ENCODE measurements at places on chromosomes 6 and 20. TPM values are rescaled to one million over a fixed set of nuclear protein-coding genes. Genes with fewer than 3 reads are reported as not detected.
A peak's percentile ranks its signal among the peaks of the same experiment; 100 is the strongest.

DNA sequence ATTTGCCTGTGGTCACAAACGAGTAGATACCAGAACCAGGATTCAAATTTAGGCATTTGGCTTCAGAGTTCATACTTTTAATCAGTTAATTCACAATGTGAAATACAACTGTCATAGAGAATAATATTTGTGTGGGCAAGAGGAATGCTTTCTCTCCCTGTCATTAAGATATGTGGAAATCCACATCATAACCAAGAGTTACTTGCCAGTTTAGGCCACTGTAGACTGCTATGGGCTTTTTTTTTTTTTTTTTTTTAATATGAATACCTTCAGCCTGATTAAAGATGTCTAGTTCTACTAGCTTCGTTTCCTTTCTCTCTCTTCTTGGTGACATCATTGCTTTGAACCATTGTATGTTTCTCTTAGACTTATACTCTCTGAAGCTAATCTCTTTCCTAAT lies 244.9 kb downstream of the ZFAND3 start:
- DNase-seq: no peak

Gene GABRR1
- not detected for total RNA-seq

Gene DDO
- 0.89 TPM for total RNA-seq

Gene VPS16
- total RNA-seq: 24.1 TPM

Gene ADGRB3
- 2.3 TPM for total RNA-seq

GRCh38 chr20:2088891-2089290 lies 12.7 kb upstream of the STK35 start:
- DNase-seq: no peak

DNA sequence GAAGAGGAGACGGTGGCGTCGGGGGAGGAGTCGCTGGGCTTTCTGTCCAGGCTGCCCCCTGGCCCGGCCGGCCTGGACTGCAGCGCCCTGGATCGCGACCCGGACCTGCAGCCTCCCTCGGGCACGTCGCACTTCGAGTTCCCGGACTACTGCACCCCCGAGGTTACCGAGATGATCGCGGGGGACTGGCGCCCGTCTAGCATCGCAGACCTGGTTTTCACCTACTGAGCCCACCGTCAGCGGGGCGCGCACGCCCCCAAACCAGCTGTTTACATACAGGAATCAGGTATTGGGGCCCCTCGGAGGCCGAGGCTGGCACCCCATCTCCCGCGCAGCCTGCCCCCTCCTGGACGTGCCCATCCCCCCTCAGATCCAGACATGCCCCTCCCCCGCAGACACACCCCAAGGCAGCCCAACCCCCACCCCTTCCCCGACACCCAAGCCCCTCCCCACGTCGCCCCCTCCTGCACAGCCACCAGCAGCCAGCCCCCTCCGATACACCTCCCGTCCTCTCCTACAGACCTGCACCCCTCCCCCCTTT lies 1.4 kb downstream of the SOX12 start:
- DNase-seq: no peak

DNA sequence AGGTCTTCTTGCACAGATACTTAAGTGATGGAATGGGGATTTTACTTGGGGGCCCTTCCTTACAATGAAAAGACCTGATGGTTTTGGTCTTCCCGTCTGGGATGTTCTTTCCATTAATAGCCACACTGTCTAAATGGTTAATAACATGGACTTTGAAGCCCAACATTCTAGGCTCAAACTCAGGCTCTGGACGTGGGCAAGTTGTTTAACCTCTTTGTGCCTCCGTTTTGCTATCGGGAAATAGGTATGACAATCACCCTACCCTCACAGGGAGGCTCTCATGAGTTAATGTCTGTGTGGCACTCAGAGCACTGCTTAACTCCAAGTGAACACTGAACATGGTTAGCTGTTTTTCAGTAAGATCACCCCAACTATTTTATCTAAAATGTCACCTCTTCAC lies 360.7 kb upstream of the FLRT3 start:
- DNase-seq: no peak

Gene BPI
- total RNA-seq: not detected

Gene COL21A1
- total RNA-seq: not detected

GRCh38 chr20:19256085-19256484 lies 43.6 kb downstream of the SLC24A3 start:
- no peak for DNase-seq

Gene CFAP206
- 0.26 TPM for total RNA-seq

DNA sequence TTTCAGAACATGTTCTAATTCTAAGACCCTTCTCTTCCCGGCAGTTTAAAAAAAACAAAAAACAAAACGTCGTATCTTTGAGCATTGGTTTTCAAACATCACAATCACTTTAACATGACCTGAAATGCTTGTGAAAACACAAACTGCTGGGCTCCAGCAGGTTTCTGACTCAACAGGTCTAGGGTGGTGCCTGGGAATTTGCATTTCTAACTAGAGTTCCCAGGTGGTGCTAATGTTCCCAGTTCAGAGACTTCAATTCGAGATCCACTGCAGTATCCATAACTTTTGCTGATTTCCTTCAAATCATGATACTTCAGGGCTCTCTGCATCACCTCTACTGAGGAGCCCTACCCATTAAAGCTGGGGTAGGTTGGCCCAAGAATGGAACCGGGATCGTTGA lies 850 bp upstream of the SMPDL3A start:
- no peak for DNase-seq

Gene HLA-F
- 17.7 TPM for total RNA-seq

DNA sequence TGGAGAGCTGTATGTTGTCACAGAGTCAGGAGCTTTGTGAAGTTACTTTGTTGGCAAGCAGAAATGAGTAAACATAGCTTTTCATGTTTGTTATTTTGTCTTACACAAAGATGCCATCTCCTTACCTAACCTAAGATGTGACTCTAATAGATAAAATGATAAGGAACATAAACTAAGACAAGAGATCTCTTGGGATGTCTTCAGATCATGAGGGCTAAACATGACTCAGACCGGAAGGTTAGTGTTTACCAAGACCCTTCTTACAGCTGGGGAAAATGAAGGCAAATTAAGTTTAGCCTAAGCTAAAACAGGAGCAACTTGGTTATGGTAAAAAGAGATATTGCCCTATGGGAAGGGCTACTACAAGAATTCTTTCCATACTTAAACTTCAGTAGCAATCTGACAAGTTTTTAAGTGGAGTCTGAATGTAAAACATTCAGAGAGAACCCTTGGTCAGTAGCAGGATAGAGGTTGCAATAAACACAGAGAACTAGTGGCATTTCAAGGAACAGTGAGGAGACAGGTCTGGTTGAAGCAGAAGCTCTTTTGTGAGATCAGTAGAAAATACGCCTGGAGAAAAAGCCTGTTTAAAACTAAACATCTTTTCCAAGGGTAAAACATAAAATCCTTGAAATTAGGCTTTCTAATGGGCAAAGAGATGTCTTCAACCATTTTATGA lies 29.9 kb downstream of the SGK1 start:
- no peak for DNase-seq

DNA sequence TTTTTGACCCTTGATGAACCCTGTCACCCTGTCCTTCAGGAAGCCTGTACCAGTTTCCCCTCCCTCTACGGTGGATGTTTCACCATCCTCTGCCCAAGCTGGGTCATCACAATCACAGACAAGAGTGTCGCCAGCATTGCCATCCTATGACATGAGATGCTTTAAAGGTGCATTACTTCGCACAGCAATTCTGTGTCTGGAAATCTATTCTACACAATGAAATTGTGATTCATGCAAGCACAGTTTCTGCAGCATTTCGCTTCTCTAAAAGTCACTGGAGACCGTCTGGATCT lies 2.5 kb upstream of the ULBP2 start:
- no peak for DNase-seq

DNA sequence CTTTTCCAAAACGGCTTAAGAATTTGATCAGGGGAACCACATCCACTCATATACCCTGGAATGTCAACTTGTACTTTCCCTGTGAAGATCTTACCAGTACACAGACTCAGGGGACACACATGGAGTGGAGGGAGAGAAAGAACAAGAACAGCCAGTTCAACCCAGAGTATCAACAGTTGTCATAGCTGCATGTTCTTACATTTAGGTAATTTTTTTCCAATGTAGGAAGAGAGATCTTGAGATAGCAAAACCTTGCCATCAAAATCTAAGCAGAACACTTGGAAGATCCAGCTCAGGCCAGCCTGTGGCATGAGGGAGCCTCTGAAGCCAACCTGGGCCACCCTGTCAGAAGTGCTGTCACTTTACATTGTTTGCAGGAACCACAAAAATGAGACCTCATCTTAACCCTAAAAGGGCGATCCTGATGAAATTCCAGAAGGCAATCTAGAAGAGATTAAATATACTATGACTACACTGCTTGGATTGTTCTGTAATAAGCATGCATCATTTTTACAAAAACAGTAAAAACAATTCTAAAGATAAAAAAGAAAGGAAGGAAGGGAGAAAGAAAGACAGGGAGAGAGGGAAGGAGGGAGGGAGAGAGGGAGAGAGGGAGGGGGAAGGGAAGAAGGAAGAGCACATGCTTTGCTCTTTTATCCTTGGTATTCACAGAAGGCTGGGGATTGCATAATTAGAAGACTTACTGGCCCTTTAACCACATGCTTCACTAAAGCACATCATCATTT lies 124.7 kb upstream of the TCF21 start:
- DNase-seq: no peak

Gene TFAP2A
- 14.2 TPM for total RNA-seq

- no peak for DNase-seq
These were observed 608.4 kb downstream of the EPHA7 start for GRCh38 chr6:92810913-92811312.

Gene CTCFL
- total RNA-seq: not detected

DNA sequence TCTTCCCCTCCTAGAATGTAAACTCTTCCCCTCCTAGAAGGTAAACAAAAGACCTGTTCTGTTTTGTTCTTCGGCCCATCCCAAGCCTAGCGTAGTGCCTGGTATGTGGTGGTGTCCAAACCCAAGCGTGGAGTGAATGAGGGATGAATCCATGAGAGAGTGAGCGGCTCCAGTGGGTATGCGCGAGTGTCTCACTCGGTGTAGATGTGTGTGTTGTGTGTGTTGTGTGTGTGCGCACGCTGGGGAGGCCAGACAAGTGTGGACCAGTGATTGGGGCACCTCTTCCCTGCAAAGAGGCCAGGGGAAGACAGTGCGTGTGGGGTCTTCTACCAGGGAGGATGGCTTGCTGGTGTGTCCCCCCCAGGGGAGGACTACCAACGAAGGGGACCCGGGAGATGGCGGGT lies 392 bp upstream of the SLC2A10 start:
- DNase-seq: no peak

DNA sequence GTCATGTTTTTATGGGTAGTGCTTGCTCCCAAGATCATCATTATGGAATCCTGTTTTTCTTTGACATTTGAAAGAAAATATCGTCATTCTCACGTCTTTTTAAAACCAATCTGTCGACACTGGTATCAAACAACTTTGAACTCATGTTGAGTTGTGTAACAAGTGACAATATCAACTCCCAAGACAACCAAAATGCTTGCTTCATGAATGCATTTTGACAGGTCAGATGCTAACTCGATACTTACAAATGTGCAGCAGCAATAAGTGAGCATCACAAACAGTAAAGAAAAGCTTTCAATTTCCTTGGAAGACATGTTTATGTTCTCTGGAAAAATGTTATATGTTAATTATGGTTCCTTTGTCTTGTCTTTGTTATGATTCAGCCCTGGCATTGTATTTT lies 125.9 kb downstream of the EPHA7 start:
- DNase-seq: no peak

GRCh38 chr6:628766-629165 lies 28.1 kb downstream of the HUS1B start:
- no peak for DNase-seq

DNA sequence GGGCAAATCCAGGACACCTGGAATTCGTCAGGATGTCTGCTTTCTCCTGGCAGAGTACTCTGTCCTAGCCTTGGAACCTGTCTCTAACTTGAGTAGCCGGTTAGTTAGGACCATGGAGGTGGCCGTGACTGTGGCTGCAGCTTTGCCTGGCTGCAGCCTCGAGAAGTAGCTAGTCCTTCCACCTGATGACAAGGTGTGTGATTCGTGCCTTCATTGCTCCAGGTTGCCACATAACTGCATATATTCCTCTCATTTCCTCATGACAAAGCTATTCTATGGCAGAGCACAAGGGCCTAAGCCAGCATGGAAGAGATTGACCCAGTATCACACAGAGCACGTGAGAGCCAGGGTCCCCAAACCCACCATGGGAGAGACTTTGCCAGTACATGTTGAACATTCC lies 39.8 kb upstream of the KIF25 start:
- no peak for DNase-seq

DNA sequence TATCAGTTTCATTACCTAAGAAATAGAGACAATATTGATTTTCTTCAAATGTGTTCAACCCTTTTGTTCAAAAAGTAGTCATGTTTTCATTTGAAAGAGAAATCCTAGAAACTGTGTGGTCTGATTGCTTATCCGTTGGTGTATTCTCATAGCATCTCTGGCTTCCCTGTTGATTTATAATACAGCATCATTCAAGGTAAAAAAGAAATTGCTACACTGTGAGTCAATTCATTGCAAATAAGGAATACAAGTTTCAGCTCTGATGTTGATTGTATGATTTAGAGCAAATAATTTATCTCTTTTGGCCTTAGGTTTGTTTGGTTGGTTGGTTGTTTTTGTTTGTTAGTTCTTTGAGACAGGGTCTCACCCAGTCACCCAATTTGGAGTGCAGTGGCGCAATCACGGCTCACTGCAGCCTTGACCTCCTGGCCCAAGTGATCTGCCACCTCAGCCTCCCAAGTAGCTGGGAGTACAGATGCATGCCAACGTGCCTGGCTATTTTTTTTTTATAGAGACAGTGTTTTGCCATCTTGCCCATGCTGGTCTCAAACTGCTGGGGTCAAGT lies 185.5 kb upstream of the TNFAIP3 start:
- peak; percentile 38 for DNase-seq

DNA sequence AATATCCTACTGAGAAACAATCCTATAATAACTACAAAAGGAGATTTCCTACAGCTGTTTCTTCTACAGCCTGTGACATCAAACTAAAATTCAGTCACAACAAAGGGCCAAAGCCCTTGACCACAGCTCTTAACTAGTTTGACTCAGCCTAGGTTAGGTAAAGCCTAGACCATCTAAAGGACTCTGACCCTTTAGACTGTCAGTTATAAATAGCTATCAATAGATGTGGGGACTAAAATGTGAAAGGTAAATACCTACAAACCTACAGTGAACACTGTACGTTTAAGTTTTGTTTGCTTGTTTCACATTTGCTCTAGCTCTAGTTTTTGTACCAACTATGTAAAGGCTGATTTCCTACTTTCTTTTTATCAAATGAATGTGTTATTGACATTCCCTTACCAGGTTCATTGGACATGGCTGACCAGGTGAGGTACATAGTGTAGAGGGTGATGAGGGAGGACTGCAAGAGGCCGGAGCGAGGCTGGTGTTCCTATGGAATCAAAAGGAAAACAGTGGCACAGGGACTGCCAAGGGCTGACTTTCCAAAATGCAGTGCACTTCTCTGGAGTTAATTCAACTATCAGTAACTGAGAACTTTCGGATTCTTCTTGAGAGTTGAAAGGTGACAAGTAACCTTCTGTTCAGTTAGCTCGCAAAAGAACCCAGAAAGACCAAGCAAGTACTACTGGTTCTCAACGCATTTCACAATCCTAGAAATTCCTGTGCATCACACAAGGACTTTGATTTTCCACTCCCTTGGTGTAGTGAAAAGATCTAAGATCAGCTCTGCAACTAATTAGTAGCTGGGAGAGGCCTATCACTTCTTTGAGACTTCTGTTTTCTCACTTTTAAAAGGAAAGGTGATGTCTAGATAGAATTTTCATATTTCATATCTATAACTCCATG lies 17.2 kb downstream of the SERINC3 start:
- no peak for DNase-seq

Measured in NCI-H460 (cell line).